Regular cardiac myocyte (primary cell): ENCODE measurements at places on chromosomes 1 and 21. TPM values are rescaled to one million over a fixed set of nuclear protein-coding genes. Genes with fewer than 3 reads are reported as not detected.

Gene SPATA1
- total RNA-seq, result under 0.01 and 0.96 TPM in 2 replicates

Gene LRRC39
- total RNA-seq, result 0.38 and 1.4 TPM in 2 replicates

Gene SOX13
- 3.7 and 6.3 TPM in 2 replicates for total RNA-seq

Gene DNMT3L
- total RNA-seq, result not detected in 2 replicates

Gene XCL2
- total RNA-seq, result not detected in 2 replicates

Gene CFHR5
- not detected in 2 replicates for total RNA-seq

Gene EXTL1
- 0.56 and 0.58 TPM in 2 replicates for total RNA-seq

Gene HRNR
- total RNA-seq, result not detected in 2 replicates

Gene RNU1-3
- under 0.01 TPM in 2 replicates for total RNA-seq

Gene NPPB
- 11.5 and 45.9 TPM in 2 replicates for total RNA-seq

Gene SAMD13
- 0.56 and 0.77 TPM in 2 replicates for total RNA-seq

Gene ATP1A4
- total RNA-seq, result under 0.01 TPM in 1 of 2 replicates, not detected in the other

Gene ZNF684
- 3.8 and 3.9 TPM in 2 replicates for total RNA-seq

Gene C1orf141
- not detected in 2 replicates for total RNA-seq

Gene GBP7
- total RNA-seq, result not detected in 2 replicates

Gene BCAS2
- total RNA-seq, result 62.3 and 62.7 TPM in 2 replicates

Gene RASSF5
- total RNA-seq, result 0.38 and 2.5 TPM in 2 replicates

Gene SH2D5
- total RNA-seq, result 4.0 and 10.7 TPM in 2 replicates

Gene OLIG2
- total RNA-seq, result not detected in 2 replicates

Gene MAP3K21
- 0.19 and 0.28 TPM in 2 replicates for total RNA-seq

Gene HIPK1
- 24.0 and 29.1 TPM in 2 replicates for total RNA-seq

Gene ELK4
- total RNA-seq, result 8.6 and 9.6 TPM in 2 replicates

Gene HES3
- not detected in 2 replicates for total RNA-seq

Gene OLFML3
- total RNA-seq, result 7.5 and 26.2 TPM in 2 replicates

Gene PROK1
- not detected in 2 replicates for total RNA-seq

Gene TTLL7
- 15.0 and 19.4 TPM in 2 replicates for total RNA-seq

Gene SLC45A1
- 1.2 and 1.4 TPM in 2 replicates for total RNA-seq

Gene S100A16
- 126 and 297 TPM in 2 replicates for total RNA-seq

Gene C1QTNF12
- total RNA-seq, result 0.38 and 0.85 TPM in 2 replicates
